ENCODE measurements at places on chromosomes 5 and 9. TPM values are rescaled to one million over a fixed set of nuclear protein-coding genes. Genes with fewer than 3 reads are reported as not detected.

Gene CCNI2
- total RNA-seq, result not detected

DNA sequence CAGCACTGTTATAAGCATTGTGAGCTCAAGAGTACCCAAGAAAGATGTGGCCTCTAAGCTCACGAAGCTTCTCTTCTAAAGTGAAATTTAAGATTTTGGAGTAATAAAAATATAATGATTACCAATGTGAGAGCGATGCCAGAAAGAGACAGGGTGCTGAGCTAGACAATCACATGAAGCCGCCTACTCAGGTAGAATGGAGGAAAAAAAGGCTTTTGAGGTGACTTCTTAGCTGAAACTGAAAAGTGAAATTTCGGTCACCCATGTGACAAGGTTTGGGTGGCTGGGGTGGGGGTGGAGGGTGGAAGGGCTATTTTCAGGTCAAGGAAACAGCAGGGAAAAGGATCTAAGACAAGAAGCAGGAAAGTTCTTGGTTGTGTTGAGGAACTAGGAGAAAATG, 388.2 kb upstream of the WWC1 start:
- DNase-seq, result no peak
- H3K27ac ChIP-seq, result no peak overlapping the region
- H3K4me1 ChIP-seq, result no peaks in the 10 kb centered on the region
- H3K27me3 ChIP-seq, result no peaks in the 10 kb centered on the region
- no peak overlapping the region for H3K4me3 ChIP-seq

- no peaks in the 10 kb centered on the region for H3K36me3 ChIP-seq
- no peaks in the 10 kb centered on the region for H3K27me3 ChIP-seq
- DNase-seq, result no peak
- no peaks in the 10 kb centered on the region for H3K4me1 ChIP-seq
- H3K4me3 ChIP-seq, result no peak overlapping the region
- H3K27ac ChIP-seq, result no peak overlapping the region
These were observed 110.9 kb downstream of the ESM1 start for GRCh38 chr5:54874337-54875021.

DNA sequence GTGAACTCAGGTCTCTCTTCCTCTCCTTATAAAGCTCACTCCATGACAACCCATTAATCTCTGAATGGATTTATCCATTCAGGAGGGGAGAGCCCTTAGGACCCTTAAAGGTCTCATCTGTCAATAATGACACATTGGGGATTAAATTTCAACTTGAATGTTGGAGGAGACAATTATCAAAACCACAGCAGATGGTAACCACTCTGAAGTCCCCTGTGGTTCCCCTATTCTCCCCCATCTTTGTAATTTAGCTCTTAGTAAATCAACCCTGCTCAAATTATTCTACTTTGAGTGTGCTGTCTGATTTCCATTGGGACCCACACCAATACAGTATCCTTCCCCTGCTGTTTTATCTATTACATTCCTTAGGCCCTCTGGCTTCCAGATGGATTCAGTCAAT, 72.0 kb upstream of the RAI14 start:
- no peak overlapping the region for H3K4me3 ChIP-seq
- H3K27me3 ChIP-seq, result no peaks in the 10 kb centered on the region
- DNase-seq, result no peak
- H3K4me1 ChIP-seq, result no peaks in the 10 kb centered on the region
- no peaks in the 10 kb centered on the region for H3K36me3 ChIP-seq

Gene GABRG2
- total RNA-seq, result not detected

DNA sequence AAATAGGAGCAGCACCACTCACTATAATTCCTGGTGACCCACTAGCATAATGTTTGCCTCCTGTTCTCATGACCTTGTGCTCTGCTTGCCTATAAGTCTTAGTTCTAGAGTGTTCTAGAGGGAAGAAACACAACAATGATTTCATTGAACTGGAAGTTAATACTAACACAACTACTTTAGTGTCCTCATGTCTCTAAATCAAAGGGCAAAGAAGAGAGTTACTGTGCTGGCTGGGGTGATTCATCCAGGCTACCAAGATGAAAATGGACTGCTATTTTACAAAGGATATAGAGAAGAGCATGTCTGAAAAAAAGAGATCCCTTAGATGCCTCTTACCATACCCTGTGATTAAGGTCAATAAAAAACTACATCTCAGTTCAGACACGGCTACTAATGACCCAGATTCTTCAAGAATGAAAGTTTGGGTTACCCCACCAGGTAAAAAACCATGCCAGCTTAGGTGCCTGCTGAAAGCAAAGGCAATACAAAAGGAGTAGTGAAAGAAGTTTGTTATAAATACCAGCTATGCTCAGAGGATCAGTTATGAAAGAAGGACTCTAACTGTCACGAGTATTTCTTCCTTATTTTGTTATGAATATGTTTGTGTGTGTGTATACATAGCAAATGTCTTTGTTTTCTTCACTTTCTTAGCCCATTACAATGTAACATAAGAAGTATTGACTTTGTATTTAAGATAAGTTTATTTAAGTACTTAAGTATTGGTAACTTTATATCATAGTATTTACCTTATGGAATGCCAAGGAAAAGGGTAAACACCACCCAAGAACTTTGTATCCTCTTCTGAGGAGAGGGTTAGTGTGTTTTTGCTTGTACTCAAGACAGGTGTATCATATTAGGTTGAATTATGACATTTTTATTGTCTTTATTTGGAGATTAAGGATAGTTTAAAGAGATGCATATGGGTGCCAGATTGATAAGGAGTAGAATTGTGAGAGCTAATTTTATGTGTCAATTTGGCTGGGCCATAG, 314.1 kb upstream of the PTGER4 start:
- no peak for DNase-seq
- no peaks in the 10 kb centered on the region for H3K36me3 ChIP-seq
- H3K4me1 ChIP-seq, result no peaks in the 10 kb centered on the region

Gene ZNF883
- total RNA-seq, result 0.66 TPM

GRCh38 chr9:121835587-121836365, 184.3 kb downstream of the DAB2IP start:
- H3K36me3 ChIP-seq, result no peaks in the 10 kb centered on the region
- no peaks in the 10 kb centered on the region for H3K4me1 ChIP-seq
- no peak overlapping the region for H3K4me3 ChIP-seq
- DNase-seq, result no peak

GRCh38 chr9:134565316-134565915, 76.2 kb upstream of the COL5A1 start:
- no peaks in the 10 kb centered on the region for H3K36me3 ChIP-seq
- DNase-seq, result no peak
- no peaks in the 10 kb centered on the region for H3K4me1 ChIP-seq
- H3K27ac ChIP-seq, result no peak overlapping the region

- H3K4me1 ChIP-seq, result peaks cover 6% of the 10 kb centered on the region
- no peak for DNase-seq
- H3K27me3 ChIP-seq, result no peaks in the 10 kb centered on the region
- H3K27ac ChIP-seq, result no peak overlapping the region
- H3K36me3 ChIP-seq, result no peaks in the 10 kb centered on the region
These were observed 271.6 kb downstream of the PLK2 start for GRCh38 chr5:58188262-58188651.

Gene C9orf153
- total RNA-seq, result 0.51 TPM

Gene SLC46A2
- not detected for total RNA-seq

DNA sequence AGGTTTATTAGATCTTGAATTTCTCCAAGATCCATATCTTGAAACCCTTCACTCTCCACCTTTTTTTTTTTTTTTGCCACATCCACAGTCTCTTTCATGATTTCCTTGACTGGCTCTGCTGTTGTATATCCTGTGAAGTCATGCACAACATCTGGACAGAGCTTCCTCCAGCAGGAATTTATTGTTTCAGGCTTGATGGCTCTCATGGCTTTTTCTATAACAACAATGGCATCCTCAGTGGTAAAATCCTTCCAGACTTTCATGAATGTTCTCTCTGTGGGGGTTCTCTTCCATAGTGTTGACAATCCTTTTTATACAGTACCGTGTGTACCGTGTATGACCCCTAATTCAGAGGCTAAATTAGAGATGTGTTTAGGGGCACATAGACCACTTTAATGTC, 24.0 kb downstream of the RANBP17 start:
- no peak for DNase-seq
- H3K27ac ChIP-seq, result no peak overlapping the region
- H3K27me3 ChIP-seq, result no peaks in the 10 kb centered on the region
- H3K36me3 ChIP-seq, result no peaks in the 10 kb centered on the region
- no peak overlapping the region for H3K4me3 ChIP-seq

Gene PCDHA9
- total RNA-seq, result not detected

- no peaks in the 10 kb centered on the region for H3K27me3 ChIP-seq
- no peak for DNase-seq
- no peaks in the 10 kb centered on the region for H3K36me3 ChIP-seq
- no peak overlapping the region for H3K4me3 ChIP-seq
- H3K27ac ChIP-seq, result no peak overlapping the region
These were observed 28.6 kb upstream of the RAB14 start for GRCh38 chr9:121230256-121230655.

Gene BARHL1
- total RNA-seq, result not detected

Gene OSMR
- total RNA-seq, result 27.0 TPM

DNA sequence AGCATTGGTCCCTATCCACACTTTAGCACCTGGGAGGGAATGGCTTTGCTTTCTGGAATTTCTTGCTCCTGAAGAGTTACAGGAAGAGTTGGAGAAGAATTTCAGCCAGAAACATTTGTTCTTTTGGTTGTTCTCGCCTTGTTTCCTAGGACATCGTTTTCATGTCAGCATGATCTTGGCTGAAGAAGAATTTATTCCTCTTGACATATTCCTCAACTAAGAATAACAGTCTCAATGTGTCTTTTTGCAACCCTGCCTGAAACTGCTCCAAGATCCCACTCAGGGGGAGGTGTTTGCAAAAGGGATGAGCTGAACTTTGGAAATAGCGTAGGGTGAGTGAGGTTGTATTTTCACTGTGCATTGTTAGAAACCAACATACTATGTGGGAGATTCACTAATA, 26.1 kb downstream of the MAMDC2 start:
- no peaks in the 10 kb centered on the region for H3K27me3 ChIP-seq
- H3K4me3 ChIP-seq, result no peak overlapping the region
- no peak overlapping the region for H3K27ac ChIP-seq
- H3K4me1 ChIP-seq, result peaks cover 27% of the 10 kb centered on the region
- H3K36me3 ChIP-seq, result no peaks in the 10 kb centered on the region
- DNase-seq, result no peak

GRCh38 chr5:136073714-136074529, 45.1 kb downstream of the TGFBI start:
- H3K27me3 ChIP-seq, result no peaks in the 10 kb centered on the region
- no peaks in the 10 kb centered on the region for H3K4me1 ChIP-seq
- DNase-seq, result no peak
- H3K36me3 ChIP-seq, result no peaks in the 10 kb centered on the region

DNA sequence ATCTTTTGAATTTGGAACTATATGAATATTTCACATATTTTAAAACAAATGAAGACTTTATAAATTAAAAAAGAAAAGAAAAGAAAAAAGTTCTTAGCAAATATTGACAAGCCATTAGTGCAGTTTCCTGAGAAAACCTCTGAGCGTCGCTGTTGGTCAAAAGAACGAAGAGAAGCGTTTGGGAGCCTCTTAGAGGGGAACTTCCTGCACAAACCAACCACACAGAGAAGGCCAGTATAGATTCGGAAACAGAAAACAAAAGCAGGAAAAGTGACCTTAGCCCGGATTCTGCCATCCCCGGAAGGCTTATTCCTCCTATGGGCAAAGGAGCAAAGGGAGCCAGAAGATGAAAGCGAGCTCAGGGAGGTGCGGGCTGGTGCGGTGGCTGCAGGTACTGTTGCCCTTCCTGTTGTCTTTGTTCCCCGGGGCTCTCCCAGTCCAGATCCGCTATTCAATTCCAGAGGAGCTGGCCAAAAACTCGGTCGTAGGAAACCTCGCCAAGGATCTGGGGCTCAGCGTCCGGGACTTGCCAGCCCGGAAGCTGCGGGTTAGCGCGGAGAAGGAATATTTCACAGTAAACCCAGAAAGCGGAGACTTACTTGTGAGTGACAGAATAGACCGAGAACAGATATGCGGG, at the start of gene PCDHGB2:
PCDHGB2 (plus strand) TSS at position 205 of the 637 bp plus-strand sequence; CDS start at position 347, 142 bp downstream.
- H3K36me3 ChIP-seq, result no peaks in the 10 kb centered on the region
- H3K4me1 ChIP-seq, result no peaks in the 10 kb centered on the region
- peaks cover 77% of the 10 kb centered on the region for H3K27me3 ChIP-seq
- peak within 1 kb of the TSS; percentile 52 for H3K4me3 ChIP-seq
- H3K27ac ChIP-seq, result no peak within 1 kb of the TSS
- DNase-seq, result no peak

- peaks cover 33% of the 10 kb centered on the region for H3K36me3 ChIP-seq
- no peak overlapping the region for H3K4me3 ChIP-seq
- DNase-seq, result no peak
These were observed 132.1 kb downstream of the KDM4C start for GRCh38 chr9:6889868-6890267.

Gene LCN1
- not detected for total RNA-seq

DNA sequence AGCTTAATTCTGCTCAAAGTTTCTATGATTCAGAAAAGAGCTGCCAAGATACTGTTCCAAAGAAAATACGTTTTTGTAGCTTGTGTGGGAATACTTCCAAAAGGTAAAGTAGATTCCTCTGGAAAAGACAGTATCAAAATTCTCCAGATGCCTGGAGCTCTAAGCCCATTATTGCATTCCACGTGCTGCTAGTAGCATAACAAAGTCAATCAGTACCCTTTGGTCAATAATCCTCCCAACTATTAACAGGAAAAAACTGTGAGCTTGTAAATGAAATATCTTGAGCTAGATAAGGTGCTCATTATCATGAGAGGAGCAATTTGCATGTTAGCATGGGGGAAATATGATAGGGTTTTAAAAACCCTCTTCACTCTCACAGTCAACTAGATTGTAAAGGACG, 229.5 kb upstream of the TYRP1 start:
- H3K36me3 ChIP-seq, result no peaks in the 10 kb centered on the region
- no peaks in the 10 kb centered on the region for H3K4me1 ChIP-seq
- no peaks in the 10 kb centered on the region for H3K27me3 ChIP-seq
- no peak for DNase-seq

- H3K4me1 ChIP-seq, result no peaks in the 10 kb centered on the region
- no peak overlapping the region for H3K4me3 ChIP-seq
- no peak overlapping the region for H3K27ac ChIP-seq
- no peaks in the 10 kb centered on the region for H3K36me3 ChIP-seq
- no peak for DNase-seq
These were observed 81.5 kb downstream of the PRKACG start for GRCh38 chr9:68932458-68932857.

DNA sequence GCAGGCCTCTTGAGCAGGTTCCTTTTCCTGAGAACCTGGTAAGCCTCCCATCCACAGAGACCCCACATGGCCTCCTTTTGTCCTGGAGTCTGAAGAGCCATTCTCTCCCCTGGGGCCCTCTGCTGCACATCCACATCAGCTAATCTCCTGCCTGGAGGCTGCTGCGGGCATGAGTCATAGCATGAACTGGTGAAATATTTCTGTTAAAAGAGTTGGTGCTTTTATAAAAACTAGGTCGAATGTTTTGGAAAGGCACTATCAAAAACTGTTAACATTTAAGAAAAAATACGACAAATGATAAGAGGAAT, 399.4 kb downstream of the CTNND2 start:
- H3K27ac ChIP-seq, result no peak overlapping the region
- H3K27me3 ChIP-seq, result no peaks in the 10 kb centered on the region
- no peaks in the 10 kb centered on the region for H3K36me3 ChIP-seq
- H3K4me3 ChIP-seq, result no peak overlapping the region

Gene PCSK5
- total RNA-seq, result 3.7 TPM

DNA sequence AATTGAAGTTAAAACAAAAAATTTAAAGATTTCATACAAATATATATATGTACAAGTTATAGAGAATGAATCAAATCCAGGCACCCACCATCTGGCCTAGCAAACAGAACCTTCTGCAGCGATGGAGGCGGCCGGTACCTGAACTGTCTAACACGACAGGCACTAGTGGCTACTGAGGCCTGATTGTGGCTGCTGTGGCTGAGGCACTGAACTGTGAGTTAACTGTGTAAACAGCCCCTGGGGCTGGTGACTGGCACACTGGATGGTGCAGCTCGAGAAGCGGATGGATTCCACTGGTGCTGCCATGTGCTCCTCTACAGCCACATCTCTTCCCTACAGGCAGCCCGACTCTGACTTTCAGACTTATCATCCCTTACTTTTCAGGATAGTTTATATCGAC, 82.4 kb downstream of the RAPGEF1 start:
- H3K4me3 ChIP-seq, result no peak overlapping the region
- no peak for DNase-seq
- peak overlapping the region; percentile 74 for H3K27ac ChIP-seq

All from psoas muscle (tissue), 8 donors.